Stimulated activated CD4-positive, alpha-beta T cell treated with anti-CD3 and anti-CD28 coated beads, TNF-alpha, amount 100 ng/mL, for 1 hour (primary cell): ENCODE measurements at places on chromosomes 2 and 18.

DNA sequence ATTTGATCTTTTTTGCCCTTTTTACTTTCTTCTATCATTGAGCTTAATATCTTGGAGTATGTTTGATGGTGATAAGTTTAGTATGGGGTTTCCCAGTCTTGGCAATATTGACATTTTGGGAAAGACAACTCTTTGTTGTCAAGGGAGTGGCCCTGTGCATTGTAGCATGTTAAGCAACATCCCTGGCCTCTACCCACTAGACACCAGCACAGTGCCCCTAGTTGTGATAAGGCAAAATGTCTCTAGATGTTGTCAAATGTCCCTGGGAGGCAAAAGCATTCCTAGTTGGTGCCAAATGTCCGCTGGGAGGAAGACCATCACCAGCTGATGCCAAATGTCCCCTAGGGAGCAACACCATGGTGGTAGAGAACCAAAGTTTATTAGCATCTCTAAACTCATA is 28.2 kb downstream of the GULP1 start:
- no peak for DNase-seq

GRCh38 chr2:41024816-41025215 is 572.9 kb upstream of the SLC8A1 start:
- DNase-seq: no peak

DNA sequence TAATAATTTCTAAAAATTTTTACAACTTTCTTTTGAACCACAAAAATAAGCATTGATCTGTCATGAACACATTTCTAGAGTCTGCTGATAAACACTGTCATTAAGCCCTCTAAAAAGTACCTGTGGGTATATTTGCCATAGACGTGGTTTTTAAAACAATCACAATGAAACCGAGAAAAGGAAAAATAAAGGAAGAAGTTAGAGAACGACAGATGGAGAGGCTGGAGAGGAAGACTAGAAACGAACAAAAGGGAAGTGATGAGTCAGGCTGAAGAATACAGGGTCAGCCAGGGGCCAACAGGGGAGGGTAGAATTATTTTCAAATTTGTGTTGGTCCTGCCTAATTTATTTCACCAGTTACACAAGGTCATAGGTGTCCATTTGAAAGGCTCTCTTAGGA is 62.0 kb downstream of the MYL12B start:
- no peak for DNase-seq

DNA sequence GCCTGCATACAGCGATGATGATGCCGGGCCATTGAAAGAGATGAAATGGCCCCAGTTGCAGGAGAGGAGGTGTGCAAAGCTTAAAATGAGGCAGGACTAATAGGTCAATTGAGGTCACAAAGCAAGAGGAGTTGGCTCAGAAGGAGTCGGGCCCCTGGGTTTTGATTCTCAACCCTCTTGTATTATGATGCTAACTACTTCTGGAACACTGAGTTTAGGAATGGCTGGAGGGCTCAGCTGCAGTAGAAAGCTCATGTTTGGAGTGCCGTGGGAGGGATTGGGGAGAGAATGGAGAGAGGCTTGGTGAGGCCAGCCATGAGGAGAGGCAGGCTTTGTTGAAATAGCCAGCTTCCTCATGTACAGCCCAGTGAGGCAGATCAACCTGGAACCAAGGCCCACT is 4.8 kb downstream of the TNP1 start:
- no peak for DNase-seq

DNA sequence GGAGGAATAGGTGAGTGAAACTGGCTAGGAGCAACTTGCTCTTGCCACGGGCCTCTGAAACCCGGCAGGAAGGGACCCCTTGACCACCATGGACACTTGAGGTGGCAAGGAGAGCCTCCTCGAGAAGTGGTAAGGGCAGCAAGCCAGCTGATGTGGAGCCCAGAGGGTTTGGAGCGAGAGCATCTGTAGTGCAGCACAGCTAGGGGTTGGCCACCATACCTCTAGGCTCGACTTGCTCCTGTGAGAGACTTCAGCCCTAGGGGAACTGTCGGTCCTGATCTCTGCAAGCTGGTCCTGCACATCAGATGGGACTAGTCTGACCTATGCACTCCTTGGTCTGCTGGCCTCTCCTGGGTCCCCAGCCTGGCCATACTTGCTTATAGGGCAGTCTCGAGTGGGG is 158.4 kb downstream of the CCDC178 start:
- no peak for DNase-seq

DNA sequence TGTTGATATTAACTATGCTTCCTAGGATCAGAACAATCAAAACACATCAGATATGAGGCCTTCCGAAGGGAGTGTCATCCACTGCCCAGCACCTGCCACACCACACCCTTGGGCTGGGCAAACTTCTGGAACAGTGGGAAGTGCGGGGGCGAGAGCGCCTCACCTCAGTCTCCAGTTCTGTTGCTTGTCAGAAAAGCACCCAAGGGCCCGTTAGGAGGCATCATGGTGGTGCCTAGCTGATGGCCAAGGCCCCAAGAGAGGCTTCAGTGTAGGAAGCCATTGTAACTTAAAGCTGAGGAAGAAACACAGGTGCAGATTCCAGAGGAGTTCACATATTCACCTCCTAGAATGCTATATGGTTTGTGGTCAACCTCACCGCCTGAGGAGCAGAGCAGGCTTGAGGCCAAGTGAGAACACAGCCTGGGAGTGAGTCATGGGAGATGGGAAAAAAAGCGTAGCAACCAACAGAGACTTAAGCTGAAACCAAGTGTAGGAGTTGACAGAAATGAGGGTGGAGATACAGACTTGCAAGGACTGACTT is 85.1 kb upstream of the ATL2 start:
- no peak for DNase-seq

- peak; percentile 8 for DNase-seq
Observed at GRCh38 chr18:44680273-44681075, at the start of gene SETBP1. SETBP1 (plus strand) TSS chr18:44680888; CDS start chr18:44701347, 20,459 bp downstream.

DNA sequence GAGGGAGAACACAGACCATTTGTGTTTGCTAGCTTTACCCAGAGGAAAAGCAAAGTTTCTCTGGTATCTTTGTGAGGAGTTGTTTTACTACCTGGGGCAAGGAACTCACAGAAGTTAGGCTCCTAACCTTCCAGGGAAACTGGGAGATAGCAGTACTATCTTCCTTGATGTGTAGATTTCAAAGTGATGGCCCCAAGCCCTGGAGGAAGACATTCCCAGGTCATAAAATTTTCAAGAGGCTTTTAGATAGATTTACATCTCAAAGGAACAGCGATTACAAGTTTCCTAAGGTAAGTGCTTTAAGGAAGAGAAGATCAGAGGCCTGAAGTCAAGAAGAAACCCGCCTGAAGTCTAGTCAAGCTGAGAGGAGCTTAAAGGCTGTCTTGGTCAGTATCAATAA is 1187.8 kb upstream of the TMEFF2 start:
- no peak for DNase-seq

- DNase-seq: no peak
Observed at GRCh38 chr2:209416913-209417312, 6.9 kb upstream of the MAP2 start.

DNA sequence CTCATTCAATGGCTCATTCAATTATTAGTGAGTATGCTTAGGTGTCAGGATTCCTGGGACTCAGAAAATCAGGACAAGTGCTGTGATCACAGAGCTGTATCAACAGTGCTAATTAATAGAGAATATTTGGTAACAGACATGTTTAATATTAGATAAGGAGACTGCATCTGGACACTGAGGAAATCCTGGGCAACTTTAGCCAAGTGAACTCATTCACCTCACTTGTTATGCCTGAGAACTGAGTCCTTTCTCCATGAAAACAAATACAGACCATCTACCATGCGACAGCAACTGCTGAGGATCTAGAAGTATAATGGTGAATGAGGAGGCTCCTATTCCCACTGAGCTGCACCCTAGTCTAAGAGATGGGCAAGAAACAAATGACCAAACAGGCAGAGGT is 23.1 kb upstream of the ATP8B1 start:
- DNase-seq: no peak

DNA sequence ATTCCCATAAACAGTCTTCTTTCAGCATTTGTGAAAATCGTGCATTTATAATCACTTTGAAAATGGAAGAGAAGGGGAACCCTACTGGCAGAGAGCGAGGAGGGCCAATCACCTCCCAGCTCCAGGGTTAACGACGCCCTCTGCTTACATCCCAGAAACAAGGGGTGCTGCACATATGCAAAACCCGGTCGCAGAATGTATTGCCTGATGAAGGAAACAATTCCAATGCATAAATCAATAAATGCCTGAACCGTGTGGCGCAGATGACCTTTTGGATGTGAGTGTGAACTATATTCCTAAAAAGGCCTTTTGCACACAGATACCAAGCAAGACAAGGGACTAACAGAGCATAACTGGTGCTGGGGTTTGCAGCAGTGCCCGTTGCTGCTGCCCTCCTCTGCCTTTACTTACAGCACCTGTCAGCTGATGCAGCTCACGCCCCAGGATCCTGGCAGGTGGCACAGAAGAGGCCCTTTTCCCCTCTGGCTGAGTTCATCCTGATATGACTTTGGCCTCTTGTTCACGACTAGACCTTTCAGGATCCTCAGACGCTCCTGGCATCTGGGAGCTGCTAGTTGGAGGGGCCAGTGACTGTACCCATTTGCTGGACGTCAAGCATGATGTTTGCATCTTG is 67.8 kb downstream of the MYT1L start:
- DNase-seq: no peak

DNA sequence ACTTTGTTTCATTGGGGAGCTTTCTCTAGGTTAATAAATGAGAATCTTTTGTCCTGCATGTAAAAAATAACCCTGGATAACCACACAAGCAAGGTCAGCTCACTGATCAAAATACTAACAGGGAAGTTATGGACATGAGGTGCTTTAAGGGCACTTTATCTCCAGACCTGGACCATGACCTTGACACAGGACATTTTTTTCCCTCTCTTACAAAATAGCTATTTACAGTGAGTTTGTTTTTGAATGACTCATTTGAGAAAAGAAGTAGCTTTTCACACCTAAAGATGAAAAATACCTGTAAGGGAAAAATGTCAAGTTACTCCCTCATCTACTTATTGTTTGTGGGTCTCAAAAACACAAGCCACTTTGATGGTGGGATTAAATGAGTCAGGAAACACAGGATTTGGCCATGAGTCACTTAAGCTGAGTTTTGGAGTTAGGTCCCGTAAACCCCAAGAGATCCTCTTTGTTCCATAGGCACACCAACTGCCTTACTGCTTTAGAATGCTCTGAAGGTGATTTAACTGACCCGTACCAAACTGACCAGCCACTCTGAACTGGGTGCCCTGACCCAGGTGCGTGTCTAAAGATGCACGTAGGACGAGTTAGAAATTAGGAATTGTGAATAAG is 479.3 kb upstream of the NXPH2 start:
- no peak for DNase-seq

GRCh38 chr18:43886341-43886740 is 609.1 kb upstream of the SYT4 start:
- no peak for DNase-seq

GRCh38 chr2:177551989-177552421 is 159.4 kb downstream of the AGPS start:
- no peak for DNase-seq

GRCh38 chr2:69638630-69639029 is 4.9 kb downstream of the AAK1 start:
- DNase-seq: no peak

DNA sequence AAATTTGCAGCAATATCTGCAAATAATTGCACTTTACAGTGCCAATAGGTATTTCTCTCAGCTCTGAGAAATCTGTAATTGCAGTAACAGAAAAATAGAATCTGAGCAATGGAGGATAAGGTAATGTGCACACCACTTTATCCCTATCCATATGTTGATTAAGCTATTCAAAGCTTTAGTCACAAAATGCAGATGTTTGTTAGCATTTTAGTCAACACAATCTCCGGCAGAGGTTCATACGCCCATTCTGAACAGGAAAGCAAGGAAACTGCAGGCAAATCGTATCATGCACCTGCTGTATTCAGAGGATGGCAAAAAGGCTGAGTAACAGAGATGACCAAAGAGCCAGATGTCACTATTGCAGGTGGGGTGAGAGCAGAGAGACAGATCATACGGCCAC is 566.2 kb upstream of the CDH2 start:
- DNase-seq: no peak
